Erythroblast (primary cell): ENCODE measurements at places on chromosomes 1 and 21.

DNA sequence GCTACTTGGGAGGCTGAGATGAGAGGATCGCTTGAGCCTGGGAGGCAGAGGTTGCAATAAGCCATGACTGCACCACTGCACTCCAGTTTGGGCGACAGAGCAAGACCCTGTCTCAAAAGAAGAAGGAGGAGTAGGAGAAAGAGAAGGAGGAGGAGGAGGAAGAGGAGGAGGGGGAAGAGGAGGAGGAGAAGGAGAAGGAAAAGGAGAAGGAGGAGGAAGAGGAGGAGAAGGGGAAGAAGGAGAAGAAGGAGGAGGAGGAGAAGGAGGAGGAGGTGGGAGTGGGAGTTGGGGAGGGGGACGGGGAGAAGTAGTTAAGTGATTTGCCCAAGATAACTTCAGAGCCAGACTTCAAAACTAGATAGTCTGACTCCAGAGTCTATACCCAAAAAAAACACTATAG is 55.5 kb upstream of the FOXD3 start:
- no peak for DNase-seq

GRCh38 chr1:5150191-5150590 is 495.8 kb downstream of the AJAP1 start:
- no peak for DNase-seq

- no peak for DNase-seq
Observed at GRCh38 chr21:15289246-15289645, 224.4 kb upstream of the NRIP1 start.

- DNase-seq: no peak
Observed at GRCh38 chr1:233523047-233523446, 90.9 kb upstream of the KCNK1 start.

DNA sequence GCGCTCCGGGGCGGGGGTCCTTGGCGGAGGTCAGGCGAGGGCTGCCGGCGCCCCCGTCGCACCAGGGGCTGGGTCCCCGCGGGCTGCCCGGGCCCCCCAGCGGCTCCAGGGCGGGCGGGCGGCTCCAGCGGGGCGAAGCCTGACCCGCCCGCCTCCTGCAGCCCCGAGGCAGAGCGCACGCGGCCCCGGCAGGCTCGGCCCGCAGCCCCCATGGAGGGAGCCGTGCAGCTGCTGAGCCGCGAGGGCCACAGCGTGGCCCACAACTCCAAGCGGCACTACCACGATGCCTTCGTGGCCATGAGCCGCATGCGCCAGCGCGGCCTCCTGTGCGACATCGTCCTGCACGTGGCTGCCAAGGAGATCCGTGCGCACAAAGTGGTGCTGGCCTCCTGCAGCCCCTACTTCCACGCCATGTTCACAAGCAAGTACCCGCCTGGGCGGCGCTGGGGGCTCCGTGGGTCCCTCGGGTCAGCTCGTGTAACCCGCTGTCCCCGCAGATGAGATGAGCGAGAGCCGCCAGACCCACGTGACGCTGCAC is 817 bp downstream of the KLHL17 start:
- DNase-seq: peak; percentile 34

DNA sequence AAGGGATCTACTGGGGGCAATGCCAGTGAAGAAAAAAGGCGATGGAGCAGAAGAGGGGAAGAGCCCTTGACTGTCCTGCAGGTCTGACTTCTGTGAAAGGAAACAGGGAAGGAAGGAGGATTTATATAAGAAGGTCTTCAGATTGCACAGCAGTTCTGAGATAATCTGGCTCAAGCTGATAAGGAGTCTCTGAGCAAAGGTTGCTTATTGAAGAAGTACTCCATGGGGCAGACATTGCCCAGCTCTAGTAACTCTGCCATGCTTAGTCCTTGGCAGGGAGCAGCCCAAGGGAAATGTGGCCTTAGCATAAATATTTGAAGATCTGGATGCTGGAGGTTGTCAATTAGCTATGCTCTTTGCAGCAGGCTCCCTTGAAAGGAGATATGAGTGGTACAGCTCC is 15.9 kb upstream of the TTF2 start:
- peak; percentile 8 for DNase-seq

- DNase-seq: no peak
Observed at GRCh38 chr1:246805135-246805716, 81.0 kb downstream of the SCCPDH start.

DNA sequence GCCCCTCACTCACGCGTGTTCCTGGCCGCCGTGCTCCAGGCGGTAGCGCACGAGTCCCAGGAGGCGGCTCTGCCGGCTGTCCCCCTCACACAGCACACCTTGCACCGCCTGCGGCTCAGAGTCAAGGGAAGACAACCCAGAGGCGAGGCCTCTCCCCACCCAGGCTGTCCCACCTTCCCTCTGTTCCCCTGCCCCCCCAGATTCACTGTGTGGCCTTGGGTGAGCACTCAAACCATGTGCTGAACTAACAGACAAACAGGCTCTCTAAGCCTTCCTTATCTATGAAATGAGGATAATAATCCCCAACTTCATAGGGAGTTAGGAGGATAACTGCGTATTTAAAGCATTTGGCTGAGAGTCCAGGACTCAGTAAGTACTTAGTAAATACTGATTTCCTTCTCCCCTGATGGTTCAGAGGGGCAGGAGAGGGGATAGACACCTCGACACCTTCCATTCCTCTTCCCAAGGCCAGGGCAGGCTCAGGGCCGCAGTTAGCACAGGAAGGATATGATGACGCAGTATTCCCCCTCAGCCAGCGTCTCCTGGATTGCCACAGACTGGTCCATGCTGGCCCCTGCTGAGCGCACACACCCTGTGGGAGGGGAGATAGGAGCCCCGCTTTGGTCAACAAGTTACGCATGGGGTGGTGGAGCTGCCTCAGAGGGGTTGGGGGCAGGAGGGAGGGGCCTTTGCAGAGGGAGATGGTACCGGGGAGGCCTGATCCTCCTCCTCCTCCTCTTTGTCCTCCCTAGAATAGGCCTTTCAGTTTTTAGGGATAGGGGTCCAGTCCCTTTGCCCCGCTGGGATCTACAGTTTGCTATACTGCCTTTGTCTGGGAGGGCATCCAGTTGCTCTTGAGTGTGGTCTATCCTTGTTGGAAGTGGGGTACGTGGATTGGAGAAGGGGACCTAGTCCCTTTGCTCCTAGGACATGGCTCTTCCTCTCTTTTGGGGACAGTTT is 830 bp downstream of the INPP5B start:
- DNase-seq: peak; percentile 86

GRCh38 chr1:29239142-29239541 is 2.8 kb downstream of the PTPRU start:
- no peak for DNase-seq

- DNase-seq: peak; percentile 55
Observed at GRCh38 chr21:34996304-34997101, 52.6 kb downstream of the RUNX1 start.

DNA sequence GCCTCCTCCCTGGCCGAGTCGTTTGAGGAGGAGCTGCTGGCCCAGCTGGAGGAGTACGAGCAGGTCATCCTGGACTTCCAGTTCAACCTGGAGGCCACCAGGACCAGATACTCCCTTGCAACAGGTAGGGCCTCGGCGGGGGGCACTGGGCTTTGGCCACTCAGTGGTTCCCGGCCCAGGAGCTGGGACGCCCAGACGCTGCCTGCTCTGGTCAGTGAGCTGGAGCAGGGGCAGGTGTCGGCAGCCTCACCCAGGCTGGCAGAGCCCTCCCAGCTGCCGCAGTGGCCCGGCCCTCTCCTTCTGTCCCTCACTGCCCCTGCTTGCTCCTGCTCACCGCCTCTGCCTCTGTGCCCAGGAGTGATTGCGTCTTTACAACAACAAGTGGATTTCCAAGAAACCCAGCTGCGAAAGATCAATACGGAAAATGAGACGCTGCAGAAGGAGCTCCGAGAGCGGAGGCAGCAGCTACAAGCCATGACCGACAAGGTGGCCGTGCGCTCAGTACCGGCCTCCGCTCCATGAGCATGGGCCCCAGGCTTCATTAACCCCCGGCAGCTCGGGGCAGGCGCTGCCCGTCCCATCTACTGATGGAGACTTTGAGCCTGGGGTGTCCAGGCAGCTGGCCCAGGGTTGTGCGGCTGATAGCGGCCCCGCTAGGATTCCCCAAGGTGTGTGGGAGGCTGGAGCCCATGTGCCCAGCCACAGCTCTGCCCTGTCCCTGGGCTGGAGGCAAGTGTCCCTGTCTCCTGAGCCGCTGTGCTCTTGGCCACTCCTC is 9.0 kb upstream of the SMIM1 start:
- no peak for DNase-seq

DNA sequence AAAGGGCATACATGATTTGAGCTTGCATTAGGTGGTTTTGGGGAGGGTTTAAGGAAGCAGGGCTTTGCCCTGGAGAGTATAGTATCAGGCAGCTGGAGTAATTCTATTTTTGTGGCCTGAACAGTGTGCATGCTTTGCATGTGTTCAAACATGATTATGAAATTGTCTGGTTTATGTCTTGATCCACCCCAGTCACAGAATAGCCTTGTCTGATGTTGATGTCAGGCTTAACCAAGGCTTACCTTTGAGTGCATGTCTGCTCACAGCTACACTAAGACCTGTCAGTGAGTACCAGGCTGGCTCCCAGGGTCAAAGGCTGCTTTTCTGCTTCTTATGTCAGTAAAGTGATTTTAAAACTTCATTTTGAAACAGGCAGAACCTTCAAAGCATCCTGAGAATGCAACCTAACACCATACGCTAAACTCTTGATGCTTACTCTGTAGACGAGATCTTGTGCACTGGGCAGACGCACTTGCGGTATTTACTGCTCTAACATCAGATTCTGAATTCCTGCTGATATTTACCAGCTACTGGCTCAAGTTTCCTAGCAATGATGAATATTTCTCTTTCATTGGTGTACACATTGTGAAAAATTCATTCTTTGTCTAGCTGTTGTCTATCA is 78.9 kb downstream of the MAP3K21 start:
- DNase-seq: no peak

DNA sequence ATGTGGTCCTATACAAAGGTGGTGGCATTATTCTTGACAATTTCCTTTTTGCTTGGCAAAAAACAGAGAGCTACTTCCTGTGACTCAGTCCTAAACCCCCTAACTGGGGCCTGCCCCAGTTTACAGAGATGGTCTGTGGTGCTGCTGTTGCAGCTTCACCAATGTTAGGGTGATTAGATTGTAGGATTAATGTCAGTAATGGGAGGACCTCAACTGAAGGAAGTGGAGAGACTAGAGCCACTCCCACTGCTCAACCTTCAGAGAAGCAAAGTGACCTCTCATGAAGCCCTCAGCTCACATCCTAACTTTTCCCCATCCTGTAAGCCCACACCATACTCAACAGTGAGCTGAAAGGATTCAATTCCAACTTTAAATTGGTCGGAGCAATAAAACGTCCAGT is 3.6 kb downstream of the S100A6 start:
- peak; percentile 53 for DNase-seq

- DNase-seq: peak; percentile 24
Observed at GRCh38 chr1:201361652-201362504, 15.6 kb downstream of the TNNT2 start.

GRCh38 chr1:216766633-216767327 is 43.6 kb upstream of the ESRRG start:
- DNase-seq: peak; percentile 23

DNA sequence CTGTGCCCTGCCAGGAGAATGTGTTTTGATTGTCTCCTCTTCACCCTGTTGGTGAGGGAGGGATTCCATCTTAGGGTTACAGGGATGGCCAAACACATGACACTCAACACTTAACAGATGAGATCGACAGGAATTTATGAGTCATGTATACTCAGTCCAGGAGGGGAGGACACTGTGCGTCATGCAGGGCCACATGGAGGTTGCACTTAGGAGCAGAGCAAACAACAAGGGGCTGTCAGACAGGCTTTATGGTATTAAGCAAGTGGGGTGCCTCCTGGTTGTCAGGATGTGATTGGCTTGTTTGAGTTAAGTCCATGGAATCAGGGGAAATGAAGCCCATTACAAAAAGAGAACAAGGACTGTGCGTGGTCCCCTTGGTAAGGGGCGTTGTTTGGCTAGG is 26.9 kb downstream of the EDARADD start:
- peak; percentile 15 for DNase-seq

DNA sequence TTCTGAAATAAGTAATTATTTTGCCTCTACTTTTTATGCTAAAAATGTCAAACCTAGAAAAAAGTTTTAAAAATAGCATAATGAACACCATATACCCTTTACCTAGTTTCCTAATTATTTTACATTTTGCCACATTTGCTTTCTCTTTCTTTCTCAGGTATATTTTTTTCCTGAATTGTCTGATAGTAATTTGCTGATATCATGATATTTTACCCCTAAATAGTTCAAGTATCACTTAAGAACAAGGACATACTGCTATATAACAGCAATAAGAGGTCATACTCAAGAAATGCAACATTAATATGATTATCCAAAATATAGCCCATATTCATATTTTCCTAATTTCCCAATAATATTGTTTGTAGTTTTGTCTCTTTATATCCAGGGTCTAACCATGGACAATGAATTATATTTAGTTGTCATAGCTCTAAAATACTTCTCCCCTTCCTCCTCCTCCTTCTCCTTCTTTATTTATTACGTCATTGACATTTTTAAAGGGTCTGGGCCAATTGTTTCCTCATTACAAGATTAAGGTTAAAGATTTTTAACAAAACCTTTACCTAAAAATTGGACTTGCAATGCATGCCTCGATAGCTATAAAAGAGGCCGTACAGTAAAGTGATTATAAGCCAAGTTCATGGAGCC is 20.3 kb upstream of the SMYD2 start:
- DNase-seq: no peak

- DNase-seq: no peak
Observed at GRCh38 chr1:61004262-61005003, 77.9 kb upstream of the NFIA start.

- DNase-seq: no peak
Observed at GRCh38 chr21:25081096-25081495, 526.2 kb downstream of the MRPL39 start.

- peak; percentile 60 for DNase-seq
Observed at GRCh38 chr21:36478207-36478701, 1.7 kb downstream of the CLDN14 start.

DNA sequence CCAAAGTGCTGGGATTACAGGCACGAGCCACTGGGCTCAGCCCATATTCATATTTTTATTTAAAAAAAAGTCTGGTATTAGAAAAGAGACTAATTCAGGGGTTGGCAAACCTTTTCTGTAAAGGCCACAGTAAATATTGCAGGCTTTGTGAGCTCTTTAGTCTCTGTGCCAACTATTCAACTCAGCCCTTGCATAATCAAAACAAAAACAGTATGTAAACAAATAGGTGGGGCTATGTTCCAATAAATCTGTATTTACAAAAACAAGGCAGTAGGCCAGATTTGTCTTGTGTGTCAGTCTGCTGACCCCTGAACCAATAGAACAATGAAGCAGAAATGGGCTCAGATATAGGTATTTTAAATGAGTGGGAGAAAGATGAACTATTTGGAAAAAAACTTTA is 49.3 kb downstream of the CDC42BPA start:
- DNase-seq: no peak

DNA sequence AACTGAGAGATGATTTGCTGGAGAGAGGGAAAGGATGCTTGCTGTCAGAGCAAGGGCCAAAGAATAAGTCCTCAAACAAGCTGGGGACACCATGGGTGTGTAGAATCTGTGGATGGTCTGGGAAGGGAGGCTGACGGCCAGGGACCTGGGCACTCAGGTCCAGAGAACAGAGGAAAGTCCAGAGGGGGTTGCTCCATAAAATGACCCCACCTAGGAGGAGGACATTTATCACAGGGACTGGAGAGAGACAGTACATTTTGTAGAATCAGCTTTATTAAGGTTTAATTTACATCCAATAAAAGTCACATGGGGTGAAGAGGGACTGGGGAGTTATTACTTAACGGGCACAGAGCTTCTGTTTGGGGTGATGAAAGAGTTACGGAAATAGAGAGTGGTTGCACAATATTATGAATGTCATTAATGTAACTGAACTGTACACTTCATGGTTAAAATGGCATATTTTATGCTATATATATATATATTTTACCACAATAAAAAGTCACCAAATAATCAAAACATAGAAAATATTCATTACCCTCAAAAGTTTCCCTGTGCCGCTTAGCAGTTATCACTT is 73.0 kb upstream of the ABCD3 start:
- no peak for DNase-seq
